NCI-H345 (cell line): ENCODE measurements at places on chromosomes 11 and 22.

DNA sequence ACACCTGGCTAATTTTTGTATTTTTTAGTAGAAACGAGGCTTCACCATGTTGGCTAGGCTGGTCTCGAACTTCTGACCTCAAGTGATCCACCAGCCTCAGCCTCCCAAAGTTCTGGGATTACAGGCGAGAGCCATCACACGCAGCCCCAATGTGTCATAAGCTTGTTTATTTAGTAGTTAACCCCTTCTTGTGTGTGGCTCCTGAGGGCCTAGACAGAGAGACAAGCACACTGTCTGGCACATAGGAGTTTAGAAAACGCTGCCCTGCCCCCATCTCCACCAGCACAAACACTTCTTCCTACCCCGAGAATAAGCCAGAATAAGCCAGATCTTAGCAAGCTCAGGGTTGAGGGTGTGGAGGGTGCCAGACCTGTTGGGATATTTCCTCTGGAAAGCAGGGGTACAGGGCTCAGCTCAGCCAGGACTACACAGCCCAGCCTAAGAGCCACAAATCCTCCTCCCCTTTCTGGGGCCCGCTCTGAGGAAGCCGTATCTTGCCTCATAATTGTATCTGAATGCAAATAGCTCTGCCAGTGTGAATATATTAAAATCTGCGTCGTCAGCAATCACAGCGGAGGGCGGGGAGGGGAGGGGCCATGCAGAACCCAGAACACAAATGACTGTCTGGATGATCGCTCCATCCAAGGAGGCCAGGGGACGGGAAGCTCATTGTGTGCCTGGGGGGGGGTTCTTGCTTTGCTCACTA is 247.3 kb downstream of the MN1 start:
- DNase-seq: no peak

DNA sequence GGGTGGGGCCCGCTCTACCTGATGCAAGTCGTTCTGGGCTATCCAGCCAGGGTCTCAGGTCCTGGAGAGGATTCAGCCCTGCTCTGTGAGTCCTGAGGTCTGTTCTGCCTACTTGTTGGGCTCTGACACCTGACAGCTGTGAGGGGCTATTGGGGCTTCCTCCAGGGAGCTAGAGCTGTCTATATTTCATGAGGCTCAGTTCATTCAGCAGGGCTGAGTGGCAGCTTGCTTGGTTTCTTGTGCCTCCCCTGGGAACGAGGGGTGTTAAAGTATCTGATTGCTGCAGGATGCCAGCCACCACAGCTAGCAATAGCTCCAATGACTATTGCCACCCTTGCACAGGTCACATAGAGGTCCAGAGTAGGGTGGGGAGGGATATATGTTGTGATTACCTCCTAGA is 26.7 kb downstream of the INSC start:
- no peak for DNase-seq

- peak; percentile 3 for DNase-seq
Measured at GRCh38 chr22:30390974-30391691, 3.9 kb upstream of the RNF215 start.

DNA sequence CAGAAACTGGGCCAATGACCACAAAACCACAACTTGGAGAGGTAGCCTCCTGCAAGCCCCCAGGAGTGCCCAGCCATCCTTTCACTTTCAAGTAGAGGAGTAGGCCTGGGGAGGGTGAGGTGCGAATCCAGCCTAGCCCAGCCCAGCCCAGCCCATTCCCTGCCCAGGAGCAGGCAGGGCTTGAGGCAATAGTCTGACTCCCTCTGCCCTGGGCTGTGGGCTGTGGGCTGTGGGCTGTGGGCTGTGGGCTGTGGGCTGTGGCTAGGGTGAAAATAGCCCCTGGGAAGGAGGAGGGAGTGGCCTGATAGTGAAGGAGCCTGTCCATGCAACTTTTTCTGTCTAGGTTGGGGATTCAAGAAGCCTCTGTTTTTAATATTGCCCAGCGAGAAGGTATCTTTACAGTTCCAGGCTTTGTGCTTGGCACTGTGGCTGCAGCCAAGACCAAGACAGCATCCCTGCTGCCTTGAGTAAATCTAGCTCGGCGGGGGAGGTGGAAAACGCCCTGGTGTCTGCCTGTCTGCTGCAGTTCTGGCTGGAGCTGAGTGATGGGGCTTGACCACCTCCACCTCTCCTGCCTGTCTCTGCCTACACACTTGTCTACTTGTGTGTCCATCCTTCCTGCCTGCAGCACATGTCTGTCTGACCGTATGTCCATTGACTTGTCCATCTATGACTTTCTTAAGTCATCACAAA is 40.7 kb downstream of the LMO1 start:
- DNase-seq: no peak

GRCh38 chr11:125344846-125345420 is 151.1 kb downstream of the FEZ1 start:
- DNase-seq: no peak

DNA sequence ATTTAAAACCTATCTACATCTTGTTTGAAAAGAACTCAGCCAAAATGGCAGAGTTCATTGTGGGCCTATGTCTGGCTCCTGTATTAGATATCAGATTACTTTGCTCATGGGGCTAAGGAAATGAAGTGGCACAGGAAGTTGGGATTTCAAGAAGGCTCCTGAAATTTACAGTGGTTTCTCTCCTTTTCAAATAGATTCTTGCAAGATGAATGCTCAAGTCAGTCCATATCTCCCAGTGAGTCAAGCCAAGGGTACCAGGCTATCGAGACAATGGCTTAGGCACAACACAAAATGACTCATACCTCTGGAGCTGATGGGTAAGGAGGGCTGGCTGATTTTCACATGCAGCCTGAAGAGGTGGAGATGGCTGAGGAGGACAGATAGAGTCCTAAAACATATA is 24.1 kb upstream of the APOA1 start:
- no peak for DNase-seq

DNA sequence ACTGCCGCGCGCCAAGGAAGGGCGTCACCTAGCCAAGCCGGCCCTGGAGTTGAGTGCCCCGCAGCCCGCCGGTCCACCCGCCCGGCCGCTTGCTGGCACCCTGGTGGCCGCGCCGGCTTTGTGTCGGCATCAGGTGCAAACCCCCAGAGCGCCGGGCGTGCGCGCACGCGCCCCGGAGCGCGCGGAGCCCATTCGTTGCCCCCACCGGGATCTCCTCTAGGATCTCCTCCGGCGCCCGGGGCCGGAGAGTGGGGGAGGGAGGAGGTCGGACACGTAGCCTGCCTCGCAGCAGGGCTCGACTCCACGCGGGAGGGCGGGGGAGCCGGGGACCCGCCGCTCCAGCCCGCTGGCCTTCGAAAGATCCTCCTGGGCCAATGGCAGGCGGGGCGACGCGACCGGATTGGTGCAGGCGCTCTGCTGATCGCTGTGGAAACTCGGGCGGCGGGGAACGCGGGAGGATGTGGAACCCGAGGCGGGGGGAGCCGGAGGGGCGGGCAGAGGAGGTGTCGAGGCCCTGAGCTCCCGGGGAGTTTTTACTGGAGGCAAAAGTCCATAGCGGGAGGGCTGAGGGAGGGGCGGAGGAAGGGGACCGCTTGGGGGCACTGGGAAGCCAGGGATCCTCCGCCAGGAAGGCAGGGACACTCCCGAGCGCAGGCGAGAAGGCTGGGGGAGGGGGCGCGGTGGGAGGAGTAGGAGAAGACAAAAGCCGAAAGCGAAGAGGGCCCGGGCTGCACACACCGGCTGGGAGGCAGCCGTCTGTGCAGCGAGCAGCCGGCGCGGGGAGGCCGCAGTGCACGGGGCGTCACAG is at the start of gene FADS2:
Gene FADS2 (plus strand): TSS at position 730 of the 808 bp plus-strand sequence. CDS start 91 bp downstream, outside the sequence.
- DNase-seq: peak; percentile 98

GRCh38 chr22:45877036-45877380 is 100.0 kb downstream of the WNT7B start:
- DNase-seq: no peak

DNA sequence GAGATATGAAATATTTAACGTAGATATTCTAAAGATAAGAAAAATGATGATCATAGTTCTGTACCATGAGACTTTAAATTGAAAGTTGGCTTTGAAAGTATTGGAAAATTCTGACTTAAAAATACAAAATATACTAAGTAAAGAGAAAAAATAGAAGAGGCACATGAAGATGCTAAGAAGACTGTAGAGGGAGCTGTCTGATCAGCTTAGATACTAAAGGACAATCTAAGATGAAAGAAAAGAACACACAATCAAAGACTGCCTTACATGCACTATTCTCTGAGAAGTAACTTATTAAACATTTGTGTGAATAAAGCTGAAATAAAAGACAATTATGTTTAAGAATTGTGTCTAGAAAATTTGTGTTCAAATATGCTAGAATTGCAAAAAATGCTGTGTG is 55.1 kb downstream of the RBMXL2 start:
- peak; percentile 13 for DNase-seq

- no peak for DNase-seq
Measured at GRCh38 chr11:103953797-103954486, 82.5 kb upstream of the DDI1 start.

DNA sequence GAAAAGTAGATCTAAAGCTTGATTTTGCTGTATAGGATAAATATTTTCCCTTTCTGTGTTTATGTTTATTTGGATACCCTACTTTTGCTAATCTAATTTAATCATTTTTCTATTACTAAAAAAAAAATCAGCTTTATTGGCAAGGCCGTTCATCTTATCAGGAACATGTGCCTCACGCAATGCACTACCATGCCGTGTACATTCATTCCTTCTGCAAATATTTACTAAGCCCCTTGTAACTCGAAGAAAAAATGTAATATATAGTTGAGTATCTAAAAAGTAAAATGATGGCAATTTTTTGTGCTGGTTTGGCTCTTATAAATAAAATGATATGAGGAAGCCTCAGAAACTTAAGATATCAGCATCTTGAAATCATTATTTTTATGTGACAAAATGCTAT is 8.9 kb downstream of the UVRAG start:
- no peak for DNase-seq

- DNase-seq: no peak
Measured at GRCh38 chr11:45082744-45083543, 63.5 kb upstream of the PRDM11 start.

DNA sequence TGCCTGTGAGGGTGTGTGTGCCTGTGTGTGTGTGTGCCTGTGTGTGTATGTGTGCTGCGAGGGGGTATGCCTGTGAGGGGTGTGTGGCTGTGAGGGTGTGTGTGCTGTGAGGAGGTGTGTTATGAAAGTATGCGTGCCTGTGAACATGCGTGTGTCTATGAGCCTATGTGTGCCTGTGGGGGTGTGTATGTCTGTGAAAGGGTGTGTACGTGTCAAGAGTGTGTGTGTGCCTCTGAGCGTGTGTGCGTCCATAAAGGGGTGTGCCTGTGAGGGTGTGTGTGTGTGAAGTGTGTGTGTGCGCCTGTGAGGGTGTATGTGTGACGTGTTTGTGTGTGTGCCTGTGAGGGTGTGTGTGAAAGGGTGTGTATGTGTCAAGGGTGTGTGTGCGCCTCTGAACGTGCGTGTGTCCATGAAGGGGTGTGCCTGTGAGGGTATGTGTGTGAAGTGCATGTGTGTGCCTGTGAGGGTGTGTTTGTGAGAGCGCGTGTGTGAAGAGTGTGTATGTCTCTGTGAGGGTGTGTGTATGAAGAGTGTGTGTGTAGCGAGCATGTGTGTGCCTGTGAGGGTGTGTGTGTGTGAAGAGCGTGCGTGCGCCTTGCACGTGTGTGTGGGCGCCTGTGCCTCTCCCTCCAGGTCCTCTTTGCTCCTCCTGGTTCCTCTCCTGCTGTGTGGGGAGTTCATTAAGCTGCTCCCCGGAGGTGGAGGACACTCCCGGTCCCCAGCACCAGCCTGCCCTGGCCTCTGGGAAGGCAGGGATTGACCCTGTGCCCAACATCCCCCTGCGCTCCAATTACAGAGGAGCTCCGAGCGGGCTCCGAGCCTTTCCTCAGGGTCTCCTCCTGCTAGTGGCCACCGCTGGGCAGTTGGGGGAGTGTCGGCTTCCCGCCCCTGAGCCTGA is 53.3 kb downstream of the CACNA1I start:
- DNase-seq: no peak

DNA sequence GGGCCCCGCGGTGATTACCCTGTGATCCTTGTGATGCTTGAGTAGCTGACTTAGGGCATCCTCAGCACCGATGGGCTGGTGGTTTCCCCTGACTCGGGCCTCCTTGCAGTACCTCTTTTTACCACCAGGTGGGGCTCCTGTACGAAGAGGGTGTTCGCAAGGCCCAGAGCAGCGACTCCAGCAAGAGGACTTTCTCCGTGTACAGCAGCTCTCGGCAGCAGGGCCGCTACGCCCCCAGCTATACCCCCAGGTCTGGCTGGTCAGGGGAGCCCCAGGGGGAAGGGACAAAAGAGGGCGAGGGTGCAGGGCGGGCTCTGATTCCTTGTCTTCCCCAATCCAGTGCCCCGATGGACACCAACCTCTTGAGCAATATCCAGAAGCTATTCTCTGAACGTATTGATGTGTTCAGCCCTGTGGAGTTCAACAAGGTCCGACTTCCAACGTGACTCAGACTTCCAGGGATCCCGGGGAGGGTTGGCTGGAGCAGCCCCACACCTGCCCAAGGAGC is 1.3 kb upstream of the TM7SF2 start:
- peak; percentile 81 for DNase-seq

GRCh38 chr22:46763051-46763705 is 728 bp downstream of the TBC1D22A start:
- no peak for DNase-seq

DNA sequence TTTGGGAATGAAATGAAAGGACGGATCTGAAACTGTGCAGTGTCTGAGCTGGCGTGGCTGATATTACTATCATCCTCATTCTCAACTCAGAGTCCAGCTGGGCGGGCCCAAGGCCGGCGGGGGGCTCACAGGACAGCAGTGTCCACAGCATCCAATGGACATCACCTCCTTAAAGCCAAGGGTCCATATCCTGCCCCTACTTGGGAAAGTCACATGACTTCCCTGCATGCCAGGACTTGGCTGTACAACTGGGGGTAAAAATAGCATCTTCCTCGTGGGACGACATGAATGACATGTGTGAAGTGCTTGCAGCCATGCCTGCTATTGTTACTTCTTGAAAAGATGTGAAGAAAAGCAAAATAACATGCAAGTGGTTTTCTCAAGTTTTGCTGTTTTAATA is 82.3 kb downstream of the TRMU start:
- DNase-seq: no peak

- no peak for DNase-seq
Measured at GRCh38 chr11:103623933-103624332, 412.5 kb upstream of the DDI1 start.

- no peak for DNase-seq
Measured at GRCh38 chr11:6217722-6218121, 12.4 kb downstream of the C11orf42 start.

DNA sequence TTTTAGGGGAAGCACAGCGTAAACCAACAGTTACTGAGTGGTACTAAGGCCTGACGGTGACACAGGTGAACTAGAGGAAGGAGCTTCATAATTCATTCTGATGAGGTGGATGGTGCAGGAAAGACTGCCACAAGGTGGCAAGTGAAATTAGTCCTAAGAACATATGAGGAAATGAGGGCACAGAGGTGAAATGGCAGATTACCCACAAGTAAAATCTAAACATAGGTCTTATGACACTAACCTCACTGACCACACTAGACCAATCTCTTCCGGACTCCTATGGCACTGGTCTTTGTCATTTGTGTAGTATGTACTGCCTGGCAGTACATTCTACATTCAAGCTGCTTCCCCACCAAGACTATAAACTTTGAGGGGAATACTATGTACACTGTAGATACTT is 20.2 kb downstream of the GAB2 start:
- DNase-seq: no peak

- no peak for DNase-seq
Measured at GRCh38 chr11:75245356-75246005, 4.9 kb downstream of the TPBGL start.
